ENCODE measurements at places on chromosomes 6 and 20.

DNA sequence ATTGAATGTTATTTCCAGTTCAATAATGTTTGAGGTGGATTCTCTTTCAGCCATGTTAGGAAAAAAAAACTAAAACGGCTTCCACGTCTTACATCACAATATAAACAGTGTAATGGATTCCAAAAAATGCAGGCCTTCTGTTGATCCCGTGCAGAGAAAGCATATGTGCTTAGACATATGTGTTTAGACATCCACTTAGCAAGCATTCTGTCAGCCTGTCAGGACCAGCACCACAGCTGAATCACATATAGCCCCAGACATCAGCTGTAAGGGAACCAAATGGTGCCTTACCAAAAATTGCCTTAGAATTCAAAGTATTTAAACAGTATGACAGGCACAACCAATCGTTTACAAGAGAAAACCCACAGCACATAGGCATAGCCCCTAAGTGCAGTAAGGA is 304.9 kb downstream of the EYA4 start:
- no peaks in the 10 kb centered on the region for H3K36me3 ChIP-seq
- H3K27ac ChIP-seq, result no peak overlapping the region
- H3K4me3 ChIP-seq, result no peak overlapping the region
- H3K4me1 ChIP-seq, result peaks cover 3% of the 10 kb centered on the region
- peaks cover 18% of the 10 kb centered on the region for H3K27me3 ChIP-seq
- no peak for DNase-seq

DNA sequence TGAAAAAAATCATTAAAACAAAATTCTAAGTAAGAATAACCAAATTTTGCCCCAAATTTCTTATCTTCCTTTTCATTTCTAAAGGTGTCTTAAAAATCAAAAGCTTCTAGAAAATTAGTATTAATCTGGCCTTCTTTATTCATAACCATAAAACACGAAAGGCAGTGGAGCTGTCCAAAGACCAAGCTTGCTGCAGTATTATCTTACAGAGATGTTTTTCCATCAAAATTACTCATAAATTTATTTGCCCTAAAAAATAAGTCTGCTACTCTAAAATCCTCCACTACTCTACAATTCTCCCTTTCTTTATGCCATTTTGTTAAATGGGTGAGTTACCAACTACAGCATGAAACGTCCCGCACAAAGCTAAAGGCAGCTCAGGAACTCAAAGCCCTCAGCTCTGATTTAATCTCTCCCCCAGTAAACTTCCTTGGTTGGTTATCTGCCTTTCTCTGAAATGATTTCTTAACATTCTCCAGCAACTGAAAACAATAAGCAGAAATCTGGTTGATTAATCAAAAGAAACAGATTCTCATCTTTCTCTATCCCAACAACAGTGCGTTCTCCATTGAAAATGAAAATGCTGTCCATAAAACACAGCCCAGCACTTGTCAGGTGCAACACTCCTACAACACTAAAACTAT is 2.1 kb downstream of the USP49 start:
- no peaks in the 10 kb centered on the region for H3K36me3 ChIP-seq
- DNase-seq, result no peak
- H3K4me3 ChIP-seq, result no peak overlapping the region

GRCh38 chr6:15682965-15683822 is 20.4 kb upstream of the DTNBP1 start:
- no peak for DNase-seq
- no peak overlapping the region for H3K27ac ChIP-seq
- peaks cover 3% of the 10 kb centered on the region for H3K4me1 ChIP-seq
- no peaks in the 10 kb centered on the region for H3K27me3 ChIP-seq

DNA sequence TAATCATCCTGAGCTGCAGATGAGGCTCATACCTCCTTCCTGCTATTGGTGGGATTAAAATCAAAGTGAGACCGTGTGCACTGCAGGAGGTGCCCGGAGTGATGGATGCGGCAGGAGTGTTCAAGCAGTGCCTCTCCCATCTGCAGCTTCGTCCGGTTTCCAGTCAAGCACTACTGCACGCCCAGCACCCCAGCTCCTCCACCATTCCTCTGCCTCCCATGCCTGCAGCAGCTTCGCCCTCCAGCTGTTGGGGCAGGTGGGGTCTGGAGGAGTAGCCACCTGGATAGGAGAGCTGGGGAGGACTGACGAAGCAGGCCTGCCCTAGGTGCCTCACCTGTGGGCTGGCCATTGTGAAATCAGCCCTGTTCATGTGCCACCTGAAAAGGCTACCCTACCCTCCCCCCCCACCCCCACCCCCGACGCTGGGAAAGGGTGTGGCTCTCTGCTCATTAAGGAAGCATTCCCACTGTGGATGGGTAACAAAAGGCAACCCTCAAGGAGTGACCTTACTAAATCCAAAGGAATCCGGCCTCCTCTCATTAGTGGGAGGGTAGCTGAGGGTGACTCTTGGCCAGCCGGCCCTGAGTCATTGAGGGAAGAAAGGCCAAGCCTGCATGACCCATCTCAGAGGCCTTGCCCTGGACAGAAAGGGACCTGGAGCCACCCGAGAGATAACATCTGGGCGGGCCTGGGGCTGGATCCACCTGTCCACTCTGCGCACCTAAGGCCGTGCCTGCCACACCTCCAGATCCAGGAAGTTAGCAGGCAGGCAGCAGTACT is 115.9 kb upstream of the ARMC2 start:
- no peak overlapping the region for H3K4me3 ChIP-seq
- no peak for DNase-seq
- H3K27ac ChIP-seq, result no peak overlapping the region
- H3K4me1 ChIP-seq, result peaks cover 6% of the 10 kb centered on the region

DNA sequence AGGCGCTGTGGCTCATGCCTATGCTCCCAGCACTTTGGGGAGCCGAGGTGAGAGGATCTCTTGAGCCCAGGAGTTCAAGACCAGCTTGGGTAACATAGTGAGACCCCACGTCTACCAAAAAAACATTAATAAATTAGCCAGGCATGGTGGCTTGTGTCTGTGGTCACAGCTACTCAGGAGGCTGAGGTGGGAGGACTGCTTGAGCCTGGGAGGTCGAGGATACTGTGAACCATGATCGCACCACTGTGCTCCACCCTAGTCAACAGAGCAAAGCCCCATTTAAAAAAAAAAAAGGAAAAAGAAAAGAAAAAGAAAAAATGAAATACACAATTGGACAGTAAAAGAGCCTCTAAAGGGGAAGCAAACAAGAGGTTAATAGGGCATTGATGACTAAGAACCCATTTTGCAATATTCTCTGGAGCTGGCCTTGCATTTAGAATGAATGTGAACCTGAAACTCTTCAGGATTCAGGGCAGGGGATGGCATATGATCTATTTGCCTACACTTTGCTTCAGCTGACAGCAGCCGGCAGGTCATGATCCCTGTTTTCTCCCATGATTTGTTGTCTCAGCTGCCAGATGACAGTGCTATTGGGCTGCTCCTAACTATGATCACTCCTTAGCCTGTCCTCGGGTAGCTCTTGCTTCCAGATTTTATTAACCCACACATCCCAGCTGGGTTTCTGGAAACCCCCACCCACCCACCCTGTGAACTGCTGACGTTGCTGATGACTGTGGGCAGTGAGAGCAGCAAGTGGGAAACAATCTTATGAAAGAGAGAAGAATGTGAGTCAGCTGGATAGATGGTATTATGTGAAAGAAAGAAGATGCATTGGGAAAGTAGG is 83.8 kb upstream of the ELOVL5 start:
- peaks cover 22% of the 10 kb centered on the region for H3K4me1 ChIP-seq
- H3K4me3 ChIP-seq, result no peak overlapping the region
- no peaks in the 10 kb centered on the region for H3K27me3 ChIP-seq
- no peak overlapping the region for H3K27ac ChIP-seq

- no peak overlapping the region for H3K4me3 ChIP-seq
- no peaks in the 10 kb centered on the region for H3K27me3 ChIP-seq
- no peaks in the 10 kb centered on the region for H3K4me1 ChIP-seq
- H3K36me3 ChIP-seq, result peaks cover 17% of the 10 kb centered on the region
- DNase-seq, result no peak
These were observed 37.1 kb downstream of the PIGU start for GRCh38 chr20:34639755-34640222.

DNA sequence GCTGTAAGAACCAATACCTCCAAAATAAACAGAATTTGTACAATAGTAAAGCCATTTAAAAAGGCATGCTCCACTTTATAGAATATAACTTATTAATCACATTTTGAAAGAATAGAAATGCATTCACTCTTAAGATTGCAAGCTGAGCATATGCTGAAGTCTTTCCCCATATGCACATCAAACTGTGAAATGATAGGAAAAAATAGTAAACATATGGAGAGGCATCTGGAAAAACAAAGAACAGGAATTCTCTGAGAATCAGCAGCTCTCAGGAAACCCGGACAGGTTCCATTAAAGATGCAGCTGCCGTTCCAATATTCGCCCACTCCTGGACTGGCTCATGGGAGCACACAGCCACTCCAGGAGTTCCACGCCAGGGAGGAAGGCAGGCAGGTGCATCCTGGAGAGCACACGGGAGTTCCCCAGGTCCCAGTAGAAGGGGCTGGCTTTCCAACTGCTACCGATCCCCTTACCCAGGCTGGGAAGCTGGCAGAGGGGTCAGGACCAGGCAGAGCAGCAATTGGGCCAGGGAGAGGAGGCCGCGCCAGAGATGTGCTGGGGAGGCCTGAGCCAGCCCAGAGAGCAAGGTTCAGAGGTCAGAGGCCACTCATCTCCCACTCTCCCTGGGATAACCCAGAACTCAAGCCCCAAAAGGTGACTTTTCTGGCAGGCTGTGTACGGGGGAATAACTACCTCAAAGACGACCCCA is 111.1 kb downstream of the DLL1 start:
- H3K27me3 ChIP-seq, result peaks cover 2% of the 10 kb centered on the region
- no peak overlapping the region for H3K27ac ChIP-seq
- H3K36me3 ChIP-seq, result no peaks in the 10 kb centered on the region

- peaks cover 29% of the 10 kb centered on the region for H3K27me3 ChIP-seq
- no peak for DNase-seq
- H3K27ac ChIP-seq, result no peak overlapping the region
- no peaks in the 10 kb centered on the region for H3K36me3 ChIP-seq
- peak overlapping the region; percentile 73 for H3K4me3 ChIP-seq
- H3K4me1 ChIP-seq, result peaks cover 15% of the 10 kb centered on the region
These were observed 20.0 kb upstream of the NFATC2 start for GRCh38 chr20:51562332-51563173.

DNA sequence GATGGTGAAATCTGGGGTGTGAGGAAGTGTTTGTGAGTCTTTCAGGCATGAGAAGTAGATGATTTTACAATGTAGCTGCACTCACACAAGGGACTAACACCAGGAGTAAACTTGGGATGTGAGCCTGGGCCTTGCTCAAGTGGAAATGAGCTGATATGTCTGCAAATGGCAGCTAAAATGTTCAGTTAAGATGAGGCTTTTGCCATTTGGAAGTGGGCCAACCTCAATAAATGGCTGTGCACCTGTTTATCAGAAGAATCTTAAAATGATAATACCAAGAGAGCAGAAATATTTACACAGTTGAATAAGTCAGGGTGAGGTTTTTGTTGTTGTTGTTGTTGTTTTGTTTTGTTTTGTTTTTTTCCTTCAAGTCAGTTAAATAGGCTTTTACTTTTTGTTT is 25.7 kb upstream of the KLHL31 start:
- no peaks in the 10 kb centered on the region for H3K36me3 ChIP-seq
- no peak overlapping the region for H3K4me3 ChIP-seq
- H3K4me1 ChIP-seq, result peaks cover 10% of the 10 kb centered on the region
- no peak for DNase-seq
- peaks cover 8% of the 10 kb centered on the region for H3K27me3 ChIP-seq
- H3K27ac ChIP-seq, result peak overlapping the region; percentile 17

DNA sequence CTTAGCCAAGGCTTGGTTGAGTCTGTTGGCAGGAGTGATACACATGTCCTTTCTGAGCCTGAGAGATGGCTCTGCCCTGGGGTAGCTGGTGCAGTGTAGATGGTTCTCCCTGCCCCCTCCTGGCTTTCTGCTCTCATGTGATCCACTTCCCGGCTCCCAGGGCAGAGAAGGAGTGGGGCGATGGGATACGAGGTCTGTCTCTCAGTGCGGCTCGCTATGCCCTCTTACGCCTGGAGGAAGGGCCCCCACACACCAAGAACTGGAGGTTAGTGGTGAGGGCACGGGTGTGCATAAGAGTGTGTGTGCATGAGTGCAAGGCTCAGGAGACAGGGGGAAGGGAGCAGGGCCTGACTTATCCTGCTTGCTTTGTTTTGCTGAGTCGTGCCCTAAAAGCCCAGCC is 18.8 kb downstream of the SLC12A5 start:
- peaks cover 29% of the 10 kb centered on the region for H3K27me3 ChIP-seq
- H3K4me1 ChIP-seq, result peaks cover 2% of the 10 kb centered on the region
- H3K36me3 ChIP-seq, result no peaks in the 10 kb centered on the region
- DNase-seq, result no peak
- no peak overlapping the region for H3K4me3 ChIP-seq

GRCh38 chr6:48378884-48379407 is 267.9 kb upstream of the PTCHD4 start:
- H3K4me3 ChIP-seq, result no peak overlapping the region
- no peak for DNase-seq
- no peak overlapping the region for H3K27ac ChIP-seq
- no peaks in the 10 kb centered on the region for H3K36me3 ChIP-seq
- no peaks in the 10 kb centered on the region for H3K27me3 ChIP-seq
- H3K4me1 ChIP-seq, result no peaks in the 10 kb centered on the region

DNA sequence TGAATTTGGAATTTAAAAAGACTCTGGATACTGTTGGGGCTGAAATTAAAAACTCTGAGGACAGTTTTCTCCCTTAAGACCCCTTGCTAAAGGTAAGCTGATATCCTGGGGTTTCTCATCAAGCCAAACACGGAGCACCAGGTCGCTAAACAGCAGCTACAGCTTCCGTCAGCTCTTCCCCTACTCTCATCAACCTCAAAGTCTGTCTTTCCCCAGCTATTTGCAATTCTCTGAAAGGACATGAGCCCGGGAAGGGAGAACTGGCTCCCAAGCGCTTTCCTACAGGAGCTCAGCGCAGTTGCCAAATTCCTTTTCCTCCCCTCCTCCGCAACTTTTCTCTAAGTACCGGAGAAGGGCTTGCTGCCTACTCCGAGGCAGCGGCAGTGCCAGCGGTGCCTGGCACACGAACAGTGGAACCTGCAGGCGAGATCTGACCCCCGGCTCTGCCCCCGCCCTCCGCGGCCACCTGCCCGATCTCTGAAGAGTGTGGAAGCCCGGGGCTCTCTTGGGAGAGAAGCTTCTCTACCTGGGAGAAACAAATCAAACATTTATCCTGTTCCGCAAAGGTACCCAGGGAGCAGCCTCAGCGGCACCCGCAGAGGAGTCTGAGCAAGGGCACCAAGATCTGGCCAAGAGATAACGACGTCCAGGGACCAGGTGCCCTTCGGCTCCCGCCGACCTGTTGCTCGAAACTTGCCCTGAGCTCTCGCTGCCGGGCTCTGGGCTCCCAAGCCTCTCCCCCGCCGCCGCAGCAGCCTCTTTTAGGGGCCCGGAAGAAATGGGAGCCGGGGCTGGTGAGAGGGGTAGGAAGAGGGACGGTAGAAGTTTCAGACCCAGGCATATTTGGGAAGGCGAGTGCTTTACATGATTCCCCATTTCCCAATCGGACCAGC is 2.2 kb downstream of the CBLN4 start:
- H3K27ac ChIP-seq, result no peak overlapping the region
- H3K27me3 ChIP-seq, result peaks cover 2% of the 10 kb centered on the region
- DNase-seq, result no peak
- no peaks in the 10 kb centered on the region for H3K4me1 ChIP-seq
